Osteoblast (primary cell): ENCODE measurements at places on chromosomes 13 and 19.

DNA sequence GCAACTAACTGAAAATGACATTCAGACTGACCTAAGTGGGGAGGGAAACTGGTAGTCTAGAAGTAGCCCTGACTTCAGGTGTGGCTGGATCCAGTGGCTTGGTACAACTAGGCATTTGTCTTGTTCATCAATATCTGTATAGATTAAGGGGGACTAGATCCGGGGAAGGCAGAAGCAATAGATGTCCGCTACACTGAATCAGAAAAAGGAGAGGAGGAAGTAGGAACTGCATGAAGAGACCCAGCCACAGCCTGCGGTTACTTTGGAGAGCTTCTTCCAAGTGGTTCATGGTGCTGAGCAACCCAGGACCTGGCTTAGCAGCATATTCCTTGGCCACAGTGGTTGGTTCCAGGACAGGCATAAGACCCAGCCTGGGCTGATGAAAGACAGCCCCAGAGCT lies 9.9 kb upstream of the PRODH2 start:
- H3K4me3 ChIP-seq = no peak overlapping the region
- DNase-seq = no peak
- H3K27ac ChIP-seq = no peak overlapping the region

DNA sequence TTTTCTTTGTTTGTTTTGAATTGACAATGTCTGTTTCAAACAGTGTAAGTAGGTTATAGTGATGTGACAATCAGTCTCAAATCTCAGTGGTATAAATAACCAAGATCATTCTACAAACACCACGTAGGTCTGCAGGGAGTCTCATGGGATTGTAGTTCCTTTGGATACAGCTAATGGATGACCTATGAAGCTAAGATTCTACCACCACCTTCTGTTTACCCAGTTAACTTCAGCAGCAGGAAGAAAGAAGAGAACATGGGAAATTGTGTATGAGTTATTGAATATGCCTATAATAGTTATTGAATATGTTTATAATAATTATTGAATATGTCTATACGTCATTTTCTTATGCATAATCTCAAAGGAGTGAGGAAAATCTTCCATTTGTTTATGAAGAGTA lies 63.9 kb upstream of the SLITRK5 start:
- DNase-seq = peak; percentile 9
- H3K36me3 ChIP-seq = no peaks in the 10 kb centered on the region
- no peak overlapping the region for H3K4me3 ChIP-seq
- H3K27me3 ChIP-seq = no peaks in the 10 kb centered on the region
- H3K27ac ChIP-seq = no peak overlapping the region
- no peaks in the 10 kb centered on the region for H3K4me1 ChIP-seq

DNA sequence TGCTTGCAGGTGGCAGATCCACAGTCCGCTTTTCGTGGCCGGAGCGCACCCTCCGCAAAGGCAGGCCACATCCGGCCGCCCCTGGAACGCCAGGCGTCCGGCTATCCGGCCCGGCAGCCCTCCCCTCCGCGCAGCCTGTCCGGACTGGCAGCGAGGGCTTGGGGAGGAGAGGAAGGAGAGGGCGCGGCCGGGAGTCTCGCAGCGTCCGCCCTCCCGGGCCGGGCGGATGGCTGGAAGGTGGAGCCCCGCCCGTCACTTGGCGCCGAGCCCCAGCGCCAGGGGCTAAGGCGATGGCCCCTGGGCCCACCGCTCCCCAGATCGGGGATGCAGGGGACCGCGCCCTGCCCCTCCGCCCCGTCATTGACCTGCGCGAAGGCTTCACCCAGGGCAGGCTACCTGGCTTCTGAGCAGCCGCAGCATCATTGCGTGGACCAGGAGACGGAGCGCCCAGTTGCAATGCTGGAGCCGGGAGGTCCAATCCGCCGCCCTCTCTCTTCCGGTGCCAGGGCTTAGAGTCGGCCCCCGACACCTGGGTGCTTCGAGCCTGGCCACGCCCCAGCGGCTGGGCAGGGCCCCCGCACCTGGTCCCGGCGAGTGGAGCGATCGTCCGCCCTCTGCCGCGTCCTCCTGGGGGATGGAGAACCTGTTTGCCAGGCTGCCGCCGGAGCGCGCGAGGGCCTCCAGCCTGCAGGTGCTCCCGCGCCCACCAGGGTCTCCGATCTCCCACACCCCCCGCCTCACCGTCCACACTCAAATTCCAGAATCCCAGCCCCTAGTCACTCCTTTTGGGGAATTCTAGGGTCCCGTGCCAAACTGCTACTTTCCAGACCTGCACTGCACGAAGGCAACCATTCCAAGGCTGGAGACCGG lies at the start of gene FUT1:
Gene FUT1, minus strand, starts transcription at position 146 of the 870 bp plus-strand sequence. CDS start 1,360 bp downstream, outside the sequence.
- H3K27ac ChIP-seq = no peak within 1 kb of the TSS
- no peaks in the 10 kb centered on the region for H3K36me3 ChIP-seq
- H3K27me3 ChIP-seq = peaks cover 40% of the 10 kb centered on the region
- no peaks in the 10 kb centered on the region for H3K4me1 ChIP-seq
- no peak within 1 kb of the TSS for H3K4me3 ChIP-seq
- peak; percentile 82 for DNase-seq

DNA sequence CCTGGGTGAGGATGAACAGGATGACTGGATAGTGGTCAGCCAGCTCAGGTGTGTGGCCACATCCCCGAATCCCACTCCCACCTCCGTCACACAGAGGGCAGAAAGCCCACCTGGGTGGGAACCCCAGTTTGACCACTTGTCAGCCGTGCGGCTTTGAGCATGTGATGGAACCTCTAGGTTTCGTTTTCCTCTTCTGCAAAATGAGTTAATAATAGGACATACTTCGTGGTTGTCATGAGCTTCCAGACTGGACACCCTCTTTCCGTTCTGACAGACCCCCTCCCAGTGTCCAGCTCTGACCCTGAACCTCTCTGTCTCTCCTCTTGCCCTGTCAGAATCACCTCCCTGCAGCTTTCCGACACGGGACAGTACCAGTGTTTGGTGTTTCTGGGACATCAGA lies 1.8 kb downstream of the AXL start:
- H3K4me3 ChIP-seq = peak overlapping the region; percentile 93
- peak overlapping the region; percentile 90 for H3K27ac ChIP-seq
- DNase-seq = no peak
- no peaks in the 10 kb centered on the region for H3K27me3 ChIP-seq
- H3K36me3 ChIP-seq = peaks cover 46% of the 10 kb centered on the region
- peaks cover 63% of the 10 kb centered on the region for H3K4me1 ChIP-seq

DNA sequence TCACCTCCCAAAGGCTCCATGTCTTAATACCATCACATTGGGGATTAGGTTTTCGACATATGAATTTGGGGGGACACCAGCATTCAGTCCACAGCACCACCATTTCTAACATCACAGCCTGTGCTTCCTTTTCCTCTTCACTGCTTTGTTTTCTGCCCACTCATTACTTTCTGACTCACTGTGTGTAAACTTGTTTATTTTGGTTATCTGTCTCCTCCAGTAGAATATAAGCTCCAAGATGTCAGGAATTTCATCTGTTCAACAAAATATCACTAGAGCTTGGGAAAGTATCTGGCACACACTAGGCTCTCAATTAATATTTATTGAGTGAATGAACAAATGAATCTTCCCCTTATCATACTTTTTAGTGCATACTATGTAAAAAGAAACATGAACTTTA lies 152.0 kb downstream of the NUFIP1 start:
- H3K4me1 ChIP-seq = peaks cover 21% of the 10 kb centered on the region
- H3K27ac ChIP-seq = no peak overlapping the region
- H3K27me3 ChIP-seq = no peaks in the 10 kb centered on the region
- no peaks in the 10 kb centered on the region for H3K36me3 ChIP-seq
- DNase-seq = peak; percentile 68
- H3K4me3 ChIP-seq = no peak overlapping the region

- H3K4me3 ChIP-seq = peak overlapping the region; percentile 35
- no peak overlapping the region for H3K27ac ChIP-seq
- peak; percentile 94 for DNase-seq
Observed at GRCh38 chr19:4140237-4140711, 13.2 kb upstream of the CREB3L3 start.

DNA sequence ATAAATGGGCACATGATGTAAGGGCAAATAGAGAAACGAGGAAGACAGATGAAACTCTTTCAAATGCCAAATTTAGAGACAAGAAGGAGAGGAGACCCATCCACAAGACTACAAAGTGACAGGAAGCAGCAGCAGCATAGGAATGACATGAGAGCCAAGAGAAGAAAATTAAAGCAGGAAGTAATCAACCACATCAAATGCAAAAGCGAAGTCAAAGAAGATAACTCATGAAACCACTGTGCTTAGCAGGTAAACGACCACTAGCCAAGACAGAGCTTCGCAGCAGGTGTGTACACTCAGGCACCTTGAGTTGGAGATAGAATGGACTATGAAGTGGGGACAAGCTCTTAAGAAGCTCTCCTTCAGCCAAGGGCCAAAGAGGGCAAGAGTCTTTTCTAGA lies 64.1 kb downstream of the KLF12 start:
- peaks cover 3% of the 10 kb centered on the region for H3K36me3 ChIP-seq
- H3K27ac ChIP-seq = no peak overlapping the region
- no peak for DNase-seq
- H3K27me3 ChIP-seq = no peaks in the 10 kb centered on the region
- peaks cover 24% of the 10 kb centered on the region for H3K4me1 ChIP-seq
- no peak overlapping the region for H3K4me3 ChIP-seq

DNA sequence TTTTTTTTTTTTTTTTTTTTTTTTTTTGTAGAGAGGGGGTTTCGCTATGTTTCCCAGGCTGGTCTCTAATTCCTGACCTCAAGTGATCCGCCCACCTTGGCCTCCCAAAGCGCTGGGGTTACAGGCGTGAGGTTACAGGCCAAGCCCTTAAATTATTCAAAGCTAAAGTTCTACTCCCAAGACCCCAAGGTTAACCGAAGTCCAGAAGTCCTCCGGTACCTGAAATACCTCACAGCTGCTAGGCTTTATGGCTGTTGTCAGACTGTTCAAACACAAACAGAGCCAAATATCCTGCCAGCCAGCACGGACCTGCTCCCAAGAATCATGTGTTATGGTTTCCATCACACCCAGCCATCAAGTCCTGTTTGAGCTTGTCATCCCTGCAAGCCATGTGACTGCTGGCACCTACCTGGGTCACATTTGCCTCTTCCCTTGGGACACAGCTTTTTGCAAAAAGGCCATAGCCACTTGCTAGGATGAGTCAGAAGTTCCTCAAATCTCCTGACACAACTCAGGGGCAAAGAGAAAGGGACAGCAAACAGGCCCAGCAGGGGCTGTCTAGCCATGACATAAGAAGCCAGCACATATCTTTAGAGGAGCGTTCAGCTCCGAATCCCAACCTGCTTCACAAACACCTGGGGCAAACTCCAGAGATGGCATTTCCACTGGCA lies 129.9 kb downstream of the FOXO1 start:
- no peaks in the 10 kb centered on the region for H3K27me3 ChIP-seq
- peak; percentile 36 for DNase-seq
- peaks cover 9% of the 10 kb centered on the region for H3K4me1 ChIP-seq
- no peaks in the 10 kb centered on the region for H3K36me3 ChIP-seq

DNA sequence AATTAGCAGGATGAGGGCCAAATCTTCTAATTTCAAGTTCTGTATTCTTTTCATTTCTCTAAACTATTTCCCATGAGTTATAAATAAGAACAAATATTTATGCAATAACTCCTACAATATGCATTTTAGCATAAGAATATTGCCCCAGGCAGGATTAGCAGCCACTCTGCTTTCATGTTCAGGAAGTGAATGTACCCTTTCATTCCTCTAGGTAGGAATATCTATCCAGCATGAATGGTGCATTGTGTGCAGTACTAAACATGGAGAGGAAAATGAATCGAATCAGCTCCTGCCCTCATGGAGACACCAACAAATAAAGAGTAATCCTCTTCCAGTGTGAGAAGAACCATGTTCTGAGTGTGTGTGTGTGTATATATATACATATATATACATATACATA lies 41.0 kb downstream of the LHFPL6 start:
- H3K4me3 ChIP-seq = no peak overlapping the region
- H3K27me3 ChIP-seq = no peaks in the 10 kb centered on the region

GRCh38 chr19:418761-419671 lies 10.1 kb upstream of the C2CD4C start:
- no peak overlapping the region for H3K27ac ChIP-seq
- H3K27me3 ChIP-seq = no peaks in the 10 kb centered on the region
- no peak overlapping the region for H3K4me3 ChIP-seq
- H3K4me1 ChIP-seq = no peaks in the 10 kb centered on the region

GRCh38 chr13:90438576-90438975 lies 908.9 kb upstream of the MIR17HG start:
- no peaks in the 10 kb centered on the region for H3K36me3 ChIP-seq
- no peaks in the 10 kb centered on the region for H3K27me3 ChIP-seq
- no peak for DNase-seq
- no peak overlapping the region for H3K27ac ChIP-seq
- no peaks in the 10 kb centered on the region for H3K4me1 ChIP-seq
- no peak overlapping the region for H3K4me3 ChIP-seq

- H3K36me3 ChIP-seq = no peaks in the 10 kb centered on the region
- H3K27ac ChIP-seq = no peak overlapping the region
- no peaks in the 10 kb centered on the region for H3K27me3 ChIP-seq
Observed at GRCh38 chr13:78085434-78086225, 167.0 kb upstream of the EDNRB start.

GRCh38 chr13:84029396-84029795 lies 147.1 kb upstream of the SLITRK1 start:
- no peak overlapping the region for H3K4me3 ChIP-seq
- H3K27me3 ChIP-seq = no peaks in the 10 kb centered on the region
- DNase-seq = no peak
- H3K27ac ChIP-seq = no peak overlapping the region

DNA sequence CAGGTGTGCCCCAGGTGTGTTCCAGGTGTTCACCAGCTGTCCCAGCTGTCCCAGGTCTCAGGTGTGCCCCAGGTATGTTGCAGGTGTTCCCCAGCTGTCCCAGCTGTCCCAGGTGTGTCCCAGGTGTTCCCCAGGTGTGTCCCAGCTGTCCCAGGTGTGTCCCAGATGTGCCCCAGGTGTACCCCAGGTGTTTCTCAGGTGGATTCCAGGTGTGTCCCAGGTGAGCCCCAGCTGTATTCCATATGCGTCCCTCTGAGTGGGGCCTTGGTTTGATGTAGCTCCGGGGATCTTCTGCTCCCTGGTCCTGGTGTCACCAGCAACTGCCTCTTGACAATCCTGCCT lies 719 bp upstream of the GRK1 start:
- no peak overlapping the region for H3K27ac ChIP-seq
- H3K4me3 ChIP-seq = no peak overlapping the region
- no peaks in the 10 kb centered on the region for H3K4me1 ChIP-seq
- no peaks in the 10 kb centered on the region for H3K36me3 ChIP-seq
- peaks cover 17% of the 10 kb centered on the region for H3K27me3 ChIP-seq
